ENCODE measurements at places on chromosomes 3 and 15.

- DNase-seq = no peak
Measured at GRCh38 chr3:34683851-34684250, 885.4 kb downstream of the PDCD6IP start.

DNA sequence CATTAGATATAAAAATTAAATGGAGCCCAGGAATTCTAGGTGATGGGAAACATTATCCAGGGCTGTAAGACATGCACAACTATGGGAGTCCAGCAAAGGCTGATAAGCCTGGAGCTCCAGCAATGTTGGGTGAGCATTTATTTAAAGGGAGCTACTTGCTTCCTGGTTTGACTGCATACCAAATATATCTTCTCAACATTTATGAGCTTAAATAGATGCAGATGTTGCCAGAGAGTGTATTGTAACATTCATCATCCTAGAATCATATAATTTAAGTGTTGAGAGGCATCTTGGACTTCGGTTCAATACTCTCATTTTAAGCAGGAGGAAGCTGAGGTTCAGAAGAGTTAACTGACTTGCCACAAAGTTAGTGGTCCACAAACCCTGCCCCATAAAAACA, 12.2 kb upstream of the POLR2M start:
- no peak for DNase-seq

DNA sequence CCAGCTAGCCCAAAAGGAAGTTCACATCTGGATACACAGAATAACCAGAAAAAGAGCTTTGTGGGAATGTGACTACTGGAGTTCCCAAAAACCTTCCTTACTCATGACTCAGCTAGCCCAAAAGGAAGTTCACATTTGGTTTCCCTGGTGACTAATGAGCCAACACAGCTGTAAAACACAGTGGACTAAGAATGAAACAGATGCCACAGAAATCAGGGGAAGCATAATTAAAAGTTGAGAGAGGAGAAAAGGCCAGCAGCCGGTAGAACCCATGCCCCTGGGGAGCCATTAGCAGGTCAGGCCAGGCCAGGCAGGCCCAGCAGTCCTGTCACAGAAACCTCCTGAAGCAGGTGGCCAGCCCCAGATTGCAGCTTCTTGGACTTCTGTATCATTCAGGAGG, 130.3 kb downstream of the GHSR start:
- DNase-seq = no peak

DNA sequence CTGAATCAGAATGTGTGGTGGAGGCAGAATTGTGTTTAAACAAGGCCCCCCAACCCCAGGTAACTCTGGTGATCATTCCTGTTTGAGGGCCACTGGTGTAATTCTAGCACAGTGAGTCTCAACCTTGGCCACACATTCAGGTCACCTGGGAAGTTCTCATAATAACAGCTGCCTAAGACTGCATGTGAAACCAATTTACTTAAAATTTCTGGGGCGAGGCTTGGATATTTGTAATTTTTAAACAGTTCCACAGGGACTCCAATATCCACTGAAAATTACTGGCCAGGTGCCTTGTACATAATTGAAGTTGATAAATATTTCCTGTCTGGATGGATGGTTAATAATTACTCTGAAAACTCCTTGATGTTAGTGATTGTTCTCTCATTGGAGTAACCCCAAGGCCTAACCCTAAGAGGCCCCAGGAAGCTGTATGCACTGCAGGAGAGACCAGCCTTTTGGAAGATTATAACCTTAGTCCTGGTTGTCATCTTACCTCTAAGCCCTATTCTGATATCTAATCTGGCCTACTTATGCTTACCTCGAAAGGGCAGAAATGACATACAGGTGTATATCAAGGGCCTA, 25.7 kb upstream of the EPHB1 start:
- DNase-seq = no peak

DNA sequence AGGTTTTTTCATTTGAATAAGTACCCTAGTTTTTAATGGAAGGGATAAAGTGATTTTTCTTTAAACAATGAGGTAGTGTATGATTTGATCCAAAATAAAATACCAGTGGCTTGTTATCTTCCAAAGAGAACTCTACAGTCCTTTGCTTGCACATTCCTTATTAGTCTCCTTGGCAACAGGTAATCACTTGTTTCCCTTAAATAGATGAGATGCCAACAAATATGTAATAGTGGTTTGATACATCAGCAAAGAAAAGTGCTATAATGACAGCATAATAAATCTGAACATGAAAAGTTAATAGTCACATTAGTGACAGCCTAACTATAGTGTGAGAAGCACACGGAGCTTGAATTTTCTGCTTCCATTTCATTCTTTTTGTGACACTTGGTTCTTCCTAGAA, 360.2 kb downstream of the ZNF385D start:
- no peak for DNase-seq

DNA sequence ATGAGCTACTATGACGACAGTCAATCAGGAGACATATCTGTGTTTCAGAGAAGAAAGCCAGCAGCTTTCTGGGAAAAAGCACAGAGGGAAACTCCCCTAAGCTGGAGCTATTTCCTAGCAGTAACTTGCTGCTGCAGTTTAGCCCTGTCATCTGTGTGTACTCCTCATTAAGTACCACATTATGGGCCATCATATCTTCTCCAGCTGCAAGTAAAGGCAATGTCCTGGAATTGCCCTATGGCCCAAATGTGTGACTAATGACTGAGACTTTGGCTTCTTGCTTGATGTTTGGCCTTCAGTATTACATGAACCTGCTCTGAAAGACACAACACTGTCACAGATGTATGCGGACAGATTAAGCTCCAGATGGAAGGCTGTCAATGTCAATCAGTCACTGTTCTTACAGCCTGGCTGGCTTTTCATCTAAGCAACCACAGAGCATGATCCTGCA, 190.8 kb downstream of the FHIT start:
- no peak for DNase-seq

DNA sequence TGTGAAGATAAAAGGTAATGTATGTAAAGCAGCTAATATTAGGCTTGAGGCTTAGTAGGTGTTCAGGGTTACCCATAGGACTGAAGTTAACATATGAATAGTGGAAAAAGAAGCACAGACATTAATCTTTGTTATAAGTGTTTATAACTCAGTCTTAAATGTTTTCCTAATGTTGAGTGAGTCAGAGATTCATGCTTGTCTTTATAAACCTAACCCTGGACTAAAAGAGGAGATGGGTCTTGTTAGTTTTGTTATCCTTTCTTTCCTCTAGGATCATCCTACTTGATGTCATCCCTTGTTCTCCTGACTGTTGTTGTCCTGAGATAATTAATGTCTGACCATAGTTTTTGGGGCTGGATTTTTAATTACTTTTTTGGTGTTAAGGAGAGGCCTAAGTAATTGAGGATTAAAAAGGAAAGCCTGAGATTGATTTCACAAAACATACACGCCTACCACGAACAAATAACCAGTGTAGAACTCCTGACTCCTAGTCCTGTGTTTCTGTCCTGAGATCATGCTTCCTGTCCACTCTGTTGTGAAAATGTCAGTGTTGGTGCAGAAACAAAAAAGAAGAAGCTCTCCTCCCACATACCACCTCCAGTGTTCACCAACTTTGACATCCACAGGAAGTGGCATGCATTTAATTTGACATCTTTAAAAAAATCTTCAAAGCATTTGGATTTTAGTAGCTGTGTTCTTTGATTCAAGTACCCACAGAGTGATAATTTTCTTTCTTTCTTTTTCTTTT, 8.4 kb downstream of the MITF start:
- no peak for DNase-seq

DNA sequence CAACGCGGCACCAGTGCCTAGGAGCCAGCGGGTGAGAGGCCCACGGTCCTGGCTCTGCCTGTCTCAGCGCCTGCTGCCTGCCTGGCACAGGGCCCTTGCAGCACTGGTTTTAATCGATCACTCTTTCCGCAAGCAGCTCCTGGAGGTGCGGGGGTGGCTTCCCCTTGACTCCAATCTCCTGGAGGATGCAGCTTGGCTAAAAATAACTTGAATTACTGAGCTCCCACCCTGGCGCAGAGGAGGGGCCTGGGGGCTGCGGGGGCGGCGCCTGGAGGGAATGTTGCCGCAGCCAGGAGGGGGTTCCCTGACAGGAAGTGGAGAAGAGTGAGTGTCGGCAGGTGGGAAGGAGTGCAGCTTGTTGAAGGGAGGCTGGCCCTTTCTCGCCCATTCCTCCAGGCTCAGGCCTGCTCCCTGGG, 9.9 kb upstream of the RPL29 start:
- DNase-seq = no peak

DNA sequence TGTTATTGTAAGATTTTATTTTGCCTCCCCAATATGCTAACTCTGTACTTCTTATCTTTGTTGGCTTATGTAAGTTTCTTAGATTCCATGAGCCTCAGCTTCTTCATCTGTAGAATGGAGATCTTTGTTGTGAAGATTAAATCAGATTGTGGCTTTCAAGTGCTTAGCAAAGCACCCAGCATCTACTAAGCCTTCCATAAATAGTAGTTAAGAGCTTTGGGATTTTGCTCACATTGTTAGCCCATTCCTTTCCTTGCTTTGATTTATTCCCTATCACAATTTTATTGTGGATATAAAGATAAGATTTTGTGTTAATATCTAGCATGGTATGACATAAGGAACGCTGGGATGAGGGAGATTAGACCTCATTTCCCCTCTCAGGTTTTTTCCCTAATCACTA, 501.4 kb downstream of the PYDC2 start:
- no peak for DNase-seq

- no peak for DNase-seq
Measured at GRCh38 chr3:66437341-66437929, 63.4 kb downstream of the LRIG1 start.

DNA sequence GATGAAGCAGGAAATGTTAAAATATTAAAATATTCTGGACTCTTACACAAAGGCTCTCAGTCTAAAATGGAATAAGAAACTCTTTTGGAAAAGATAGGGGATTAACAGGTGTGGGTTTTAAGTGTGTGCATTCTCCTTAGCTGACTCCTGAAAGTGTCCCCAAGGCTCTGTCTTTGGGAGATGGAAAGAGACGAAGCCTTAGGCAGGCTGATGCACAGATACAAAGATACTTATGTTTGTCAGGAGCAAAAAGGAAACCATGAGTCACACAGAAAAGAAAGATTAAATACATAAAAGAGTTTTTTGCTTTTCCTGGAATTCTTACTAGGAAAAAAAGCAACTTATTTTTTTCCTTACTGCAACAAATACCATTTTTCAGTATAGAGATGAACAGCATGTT, 23.8 kb upstream of the ABI3BP start:
- no peak for DNase-seq

DNA sequence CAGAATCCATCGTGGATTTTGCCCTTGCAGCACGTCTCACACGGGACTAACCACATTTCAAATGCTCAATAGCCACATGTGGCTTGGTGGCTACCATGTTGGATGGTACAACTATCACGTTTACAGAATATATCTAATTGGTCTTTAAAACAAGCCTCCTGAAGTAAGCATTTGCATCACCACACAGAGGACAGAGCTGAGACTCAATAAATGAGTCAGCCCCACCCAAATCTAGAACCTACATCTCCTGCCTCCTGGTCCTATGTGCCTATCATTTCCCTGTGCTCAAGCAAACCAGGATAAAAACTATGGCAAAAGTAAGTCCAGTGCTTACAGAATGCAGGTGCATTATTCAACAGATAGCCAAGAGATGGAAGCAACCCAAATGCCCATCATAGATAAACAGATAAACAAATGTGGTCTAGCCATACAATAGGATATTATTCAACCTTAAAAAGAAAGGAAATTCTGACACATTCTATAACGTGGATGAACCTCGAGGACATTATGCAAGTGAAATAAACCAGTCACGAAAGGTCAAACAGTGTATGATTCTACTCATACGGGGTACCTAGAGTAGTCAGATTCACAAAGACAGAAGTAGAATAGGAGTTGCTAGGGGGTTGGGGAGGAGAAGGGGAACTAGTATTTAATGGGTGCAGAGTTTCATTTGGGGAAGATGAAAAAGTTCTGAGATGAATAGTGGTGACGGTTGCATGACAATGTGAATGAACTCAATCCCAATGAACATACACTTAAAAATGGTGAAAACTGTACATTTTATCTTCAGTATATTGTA, 43.9 kb downstream of the SRGAP3 start:
- DNase-seq = peak; percentile 5

GRCh38 chr3:63097396-63097795, 180.7 kb upstream of the SYNPR start:
- no peak for DNase-seq

- no peak for DNase-seq
Measured at GRCh38 chr3:13818919-13819318, 61.0 kb downstream of the WNT7A start.

DNA sequence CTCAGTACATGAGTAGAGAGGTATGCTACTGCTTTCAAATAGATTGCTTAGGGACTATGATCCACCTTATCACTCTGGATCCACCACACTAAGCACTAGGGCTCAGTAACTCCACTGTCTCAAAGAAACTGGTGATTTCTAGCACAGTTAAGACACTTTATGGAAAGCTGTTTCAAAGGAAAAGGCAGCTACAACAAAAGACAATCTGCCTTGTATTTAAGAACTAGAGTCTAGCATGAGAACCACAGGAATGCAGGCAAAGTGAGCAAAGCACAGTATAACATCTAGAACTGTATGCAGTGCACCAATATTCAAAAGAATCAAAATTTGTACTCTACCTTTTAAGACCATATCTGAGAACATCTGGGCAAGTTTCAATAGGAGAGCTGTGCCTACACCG, 17.9 kb downstream of the TFRC start:
- no peak for DNase-seq

- peak; percentile 25 for DNase-seq
Measured at GRCh38 chr3:184155644-184156521, 706 bp downstream of the DVL3 start.

Measured in HL-60 (cell line).